ENCODE measurements at places on chromosomes 5 and 9.
A peak's percentile ranks its signal among the peaks of the same experiment; 100 is the strongest.

GRCh38 chr5:139272471-139273321 lies 20.8 kb upstream of the MATR3 start:
- DNase-seq, result no peak

- peak; percentile 76 for DNase-seq
Observed at GRCh38 chr9:114434878-114435311, 47.1 kb upstream of the AKNA start.

DNA sequence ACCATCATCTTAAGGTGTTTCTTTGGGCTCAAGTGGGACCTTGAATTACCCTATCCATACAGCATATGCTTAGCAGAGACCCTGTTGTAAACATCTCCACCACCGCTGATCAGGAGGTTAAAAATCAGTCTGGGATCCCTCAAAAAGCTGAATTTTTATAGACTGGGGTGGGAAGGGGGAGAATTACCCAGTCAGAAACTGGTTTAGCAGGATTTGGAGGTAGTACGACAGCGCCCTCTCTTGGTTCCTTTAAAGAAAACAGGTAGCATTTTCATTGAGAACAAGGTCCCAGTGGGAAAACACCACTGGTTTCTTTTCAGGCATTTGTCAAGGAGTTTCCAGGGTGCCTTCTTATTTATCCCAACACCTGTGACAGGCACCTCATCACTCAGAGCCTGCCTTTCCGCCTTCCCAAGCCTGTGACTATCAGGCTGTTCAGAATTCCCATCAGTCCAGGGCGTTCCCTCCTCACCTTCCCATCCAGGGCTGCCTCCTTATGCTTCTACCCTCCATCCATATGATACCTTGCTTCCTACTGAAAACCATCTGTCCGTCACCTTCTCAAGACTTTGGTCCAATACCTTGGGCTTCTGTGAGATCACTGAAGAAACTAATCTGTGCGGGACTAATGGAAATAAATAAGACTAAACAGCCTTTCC lies 203.8 kb upstream of the RAI14 start:
- peak; percentile 39 for DNase-seq

GRCh38 chr5:36682499-36682898 lies 76.1 kb downstream of the SLC1A3 start:
- no peak for DNase-seq

GRCh38 chr9:110750272-110750671 lies 81.7 kb downstream of the MUSK start:
- no peak for DNase-seq

GRCh38 chr9:126363847-126364671 lies 37.4 kb downstream of the MVB12B start:
- no peak for DNase-seq

DNA sequence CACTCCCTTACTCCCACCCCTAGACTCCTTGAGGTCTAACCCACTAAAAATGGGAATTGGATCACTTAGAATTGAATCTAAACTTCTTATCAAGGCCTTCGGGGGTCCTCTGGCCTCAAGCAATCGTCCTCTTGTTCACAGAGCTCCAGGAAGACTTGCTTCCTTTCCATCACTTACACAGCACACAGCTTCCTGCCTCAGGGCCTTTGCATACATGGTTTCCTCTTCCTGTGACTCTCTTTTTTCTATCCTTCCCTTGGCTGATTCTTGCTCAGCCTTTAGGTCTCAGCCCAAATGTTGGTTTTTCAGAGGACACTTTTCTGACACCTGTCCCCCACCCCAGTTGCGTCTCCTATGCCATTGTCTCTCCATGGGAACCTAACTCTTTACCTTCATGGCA lies 50.0 kb upstream of the ALDH1B1 start:
- DNase-seq, result no peak

DNA sequence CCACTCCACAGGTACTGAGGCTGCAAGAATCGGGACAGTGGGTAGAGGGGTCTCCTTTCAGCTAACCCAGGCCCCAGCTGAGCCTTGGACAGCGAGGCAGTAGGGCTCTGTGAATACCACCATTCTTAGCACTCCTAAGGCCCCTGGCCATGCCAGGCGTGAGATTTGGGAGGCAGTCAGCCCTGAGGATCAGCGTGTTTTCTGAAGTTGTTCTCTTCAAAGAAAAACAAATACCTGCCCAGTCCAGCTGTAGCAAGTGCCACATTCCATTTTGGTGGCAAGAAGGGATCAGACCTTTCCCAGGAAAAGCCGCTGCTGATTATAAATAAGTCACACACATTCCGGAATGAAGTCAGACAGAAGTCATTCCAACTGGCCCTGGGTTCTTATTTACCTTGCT lies 47.8 kb downstream of the RALGPS1 start:
- no peak for DNase-seq

Measured in AG20443 (cell line).